Stimulated activated CD8-positive, alpha-beta memory T cell treated with anti-CD3 and anti-CD28 coated beads, Interleukin-7, amount 100 ng/mL, for 48 hours (primary cell): ENCODE measurements at places on chromosomes 13 and 19.

- no peak for DNase-seq
Observed at GRCh38 chr13:91576590-91576989, 178.2 kb downstream of the GPC5 start.

DNA sequence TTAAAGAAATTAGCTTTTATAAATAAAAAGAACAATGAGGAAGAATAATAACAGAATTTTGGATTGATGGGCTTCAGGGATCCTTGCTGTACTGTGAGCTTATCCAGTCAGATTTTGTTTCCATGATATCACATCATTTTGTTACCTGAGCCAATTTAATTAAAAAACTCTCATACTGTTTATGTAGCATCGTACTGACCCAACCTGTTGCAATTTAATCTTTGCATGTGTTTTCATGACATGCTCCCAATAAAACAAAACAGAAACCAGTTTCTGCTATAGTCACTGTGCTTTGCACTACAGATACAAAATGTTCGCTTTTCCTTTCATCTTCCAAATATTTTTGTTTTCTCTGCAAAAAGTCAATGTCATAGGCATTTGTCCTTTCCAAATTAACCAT, 109.7 kb upstream of the RNF113B start:
- no peak for DNase-seq

GRCh38 chr19:5895409-5895808, 8.2 kb downstream of the NDUFA11 start:
- DNase-seq, result no peak

DNA sequence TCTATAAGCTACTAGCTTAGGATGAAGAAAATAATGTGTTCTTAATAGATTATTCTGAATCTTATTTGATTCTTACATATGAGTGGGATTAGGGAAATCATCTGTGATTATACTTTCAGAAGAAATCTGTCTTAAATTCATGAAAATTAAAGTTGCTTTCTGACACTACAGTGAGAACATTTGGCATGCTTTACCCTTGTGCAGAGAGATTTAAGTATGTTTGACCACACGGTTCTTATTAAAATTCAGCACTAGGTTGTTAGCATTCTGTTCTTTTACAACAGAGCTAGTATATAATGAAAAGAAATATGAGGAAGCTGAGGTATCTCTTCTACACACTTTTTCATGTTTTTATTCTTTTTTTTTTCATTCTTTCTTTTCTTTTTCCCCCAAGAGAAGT, 2723.9 kb downstream of the PCDH9 start:
- no peak for DNase-seq

- DNase-seq, result no peak
Observed at GRCh38 chr19:54191811-54192453, 824 bp downstream of the TSEN34 start.

- no peak for DNase-seq
Observed at GRCh38 chr13:19681517-19681916, 48.1 kb downstream of the MPHOSPH8 start.

GRCh38 chr19:17227798-17228367, 1.9 kb downstream of the OCEL1 start:
- no peak for DNase-seq

DNA sequence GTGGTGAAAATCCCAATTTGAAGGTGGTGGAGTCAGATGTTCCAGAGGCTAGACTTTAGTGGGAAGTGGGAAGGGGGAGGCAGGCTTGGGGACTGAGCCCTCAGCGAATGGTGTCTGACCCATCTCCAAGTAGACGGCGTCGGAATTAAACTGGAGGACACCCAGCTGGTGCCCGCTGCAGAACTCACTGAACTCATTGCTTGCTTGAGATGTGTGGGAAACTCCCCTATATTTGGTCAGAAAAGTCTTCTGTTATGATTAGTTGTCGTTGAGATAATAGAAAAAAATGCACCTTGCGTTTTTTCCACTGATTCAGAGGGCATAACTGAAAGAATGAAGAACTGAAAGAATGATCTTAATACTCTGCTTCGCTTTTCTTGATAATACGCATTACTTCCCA, 871 bp upstream of the ZNF583 start:
- no peak for DNase-seq

- DNase-seq, result no peak
Observed at GRCh38 chr13:43347877-43348276, 324.5 kb downstream of the DNAJC15 start.

- no peak for DNase-seq
Observed at GRCh38 chr13:52405369-52405766, 604 bp downstream of the THSD1 start.

DNA sequence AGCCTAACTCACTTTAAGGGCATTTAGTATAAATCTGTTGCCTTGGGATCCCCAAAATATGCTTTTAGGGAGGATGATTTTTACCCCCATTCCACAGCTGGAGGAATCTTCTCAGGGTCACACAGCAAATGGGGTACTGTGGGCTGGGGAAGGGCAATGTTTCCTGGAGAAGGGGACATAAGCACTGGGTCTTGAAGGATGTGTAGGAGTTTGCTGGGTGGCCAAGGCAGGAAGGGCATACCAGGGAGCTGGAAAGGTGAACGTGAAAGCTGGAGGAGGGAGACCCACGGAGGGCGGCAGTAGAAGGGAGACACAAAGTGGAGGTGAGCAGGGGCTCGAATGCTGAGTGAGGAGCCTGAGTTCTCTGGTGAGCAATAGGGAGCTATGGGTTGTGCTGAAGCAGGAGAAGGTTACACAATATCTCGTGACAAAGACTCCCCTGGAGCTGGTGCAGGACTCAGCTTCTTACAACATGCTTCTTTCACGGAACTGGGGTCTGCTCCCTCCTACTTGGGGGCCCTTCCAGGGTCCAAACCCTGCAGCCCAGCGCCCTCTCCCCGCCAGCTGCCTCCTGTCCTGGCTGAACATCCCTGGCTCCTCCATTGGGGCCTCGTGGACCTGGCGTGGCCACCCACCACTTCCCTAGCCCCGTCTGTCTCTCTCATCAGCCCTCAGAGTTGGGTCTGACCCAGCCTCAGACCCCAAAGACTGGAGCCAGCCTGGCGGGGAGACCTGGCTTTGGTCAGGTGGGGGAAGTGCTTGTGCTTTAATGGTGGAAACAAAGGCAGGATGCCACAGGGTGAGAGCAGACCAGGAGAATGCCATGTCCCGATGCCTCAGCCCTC, 11.1 kb downstream of the CILP2 start:
- DNase-seq, result no peak
